T-helper 2 cell treated with Interferon-gamma antibody and Interleukin-4, amounts not matched to agents 5 μg/mL and 100 μg/mL, for 36 hours (primary cell): ENCODE measurements at places on chromosomes 2 and 18.
A peak's percentile ranks its signal among the peaks of the same experiment; 100 is the strongest.

- DNase-seq, result peak; percentile 23
Observed at GRCh38 chr18:11752116-11752911, 63.2 kb downstream of the GNAL start.

DNA sequence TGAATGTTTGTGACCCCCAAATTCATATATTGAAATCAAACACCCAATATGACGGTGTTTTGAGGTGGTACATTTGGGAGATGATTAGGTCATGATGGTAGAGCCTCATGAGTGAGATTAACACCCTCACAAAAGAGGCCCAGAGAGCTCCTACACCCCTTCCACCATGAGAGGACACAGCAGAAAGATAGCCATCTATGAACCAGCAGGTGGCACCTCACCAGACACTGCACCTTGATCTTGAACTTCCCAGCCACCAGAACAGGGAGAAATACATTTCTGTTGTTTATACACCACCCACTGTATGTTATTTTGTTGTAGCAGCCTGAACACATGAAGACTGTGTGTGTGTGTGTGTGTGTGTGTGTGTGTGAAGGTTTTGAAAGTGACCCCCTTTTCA lies 58.1 kb downstream of the ST3GAL5 start:
- no peak for DNase-seq

DNA sequence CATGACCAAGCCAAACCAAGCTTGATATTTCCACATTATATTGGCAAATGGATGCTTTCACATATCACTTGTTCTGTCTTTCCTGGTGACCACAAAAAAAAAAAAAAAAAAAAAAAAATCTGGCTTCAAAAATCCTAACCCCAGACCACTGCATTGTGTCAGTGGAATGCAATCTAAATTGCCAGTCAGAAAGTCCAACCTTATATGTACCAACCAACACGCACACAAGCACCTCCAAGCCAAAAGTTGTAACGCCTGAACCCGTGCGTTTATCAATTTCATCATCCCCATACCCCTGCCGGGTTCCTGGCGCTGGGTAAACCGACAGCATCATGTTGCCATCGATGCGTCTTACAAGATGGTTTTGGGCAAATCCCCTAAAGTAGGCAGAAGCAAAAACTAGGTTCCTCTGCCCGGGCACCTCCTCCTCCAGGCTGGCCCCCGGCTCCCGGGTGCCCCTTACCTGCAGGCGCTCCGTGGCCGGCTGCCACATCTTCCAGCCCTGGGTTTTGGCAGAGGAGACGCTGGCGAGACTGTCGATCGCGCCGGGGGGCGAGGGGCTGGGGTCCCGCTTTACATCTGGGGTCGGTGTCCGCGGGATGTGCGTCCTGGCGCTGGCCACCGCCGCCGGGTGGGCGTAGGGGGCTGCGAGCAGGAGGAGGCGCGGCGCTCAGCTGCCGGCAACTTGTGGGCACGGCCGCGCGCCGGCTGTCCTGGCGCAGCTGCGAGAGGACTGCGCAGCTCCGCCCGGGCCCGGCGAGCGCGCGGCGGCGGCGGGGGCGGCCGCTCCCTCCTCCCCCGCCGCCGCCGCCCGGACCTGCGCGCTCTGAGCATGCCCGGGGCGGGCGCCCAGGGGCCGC lies at the start of gene PID1:
PID1 (minus strand) TSS at position 737 of the 860 bp plus-strand sequence; CDS start at position 493, 244 bp downstream.
- DNase-seq, result no peak

DNA sequence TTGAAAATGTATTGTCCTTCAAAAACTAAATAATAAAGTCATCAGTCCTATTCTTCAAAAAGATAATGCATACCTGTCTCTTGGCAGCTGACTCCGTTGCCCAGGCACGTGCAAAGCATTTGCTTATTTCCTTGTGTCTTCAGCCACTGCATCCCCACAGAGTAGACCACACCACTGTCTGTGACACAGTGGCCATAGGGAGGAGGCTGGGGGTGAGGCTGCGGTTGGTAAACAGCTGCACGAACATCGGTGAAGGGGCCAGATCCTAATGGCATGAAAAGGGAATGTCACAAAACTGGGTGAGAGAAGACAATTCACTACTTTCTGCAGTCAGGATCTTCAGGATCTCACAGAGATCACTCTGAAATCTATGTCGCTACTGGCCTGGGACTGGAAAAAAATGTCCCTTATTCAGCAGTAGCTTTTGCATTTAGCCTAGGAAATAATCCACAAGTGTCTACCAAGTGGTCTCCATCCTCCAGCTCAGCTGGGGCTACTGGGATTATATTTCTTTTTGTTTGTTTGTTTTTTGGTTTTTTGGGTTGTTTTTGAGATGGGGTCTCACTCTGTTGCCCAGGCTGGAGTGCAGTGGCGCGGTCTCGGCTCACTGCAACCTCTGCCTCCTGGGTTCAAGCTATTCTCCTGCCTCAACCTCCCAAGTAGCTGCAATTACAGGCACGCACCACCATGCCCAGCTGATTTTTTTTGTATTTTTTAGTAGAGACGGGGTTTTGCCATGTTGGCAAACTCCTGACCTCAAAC lies 10.7 kb downstream of the FN1 start:
- DNase-seq, result no peak

DNA sequence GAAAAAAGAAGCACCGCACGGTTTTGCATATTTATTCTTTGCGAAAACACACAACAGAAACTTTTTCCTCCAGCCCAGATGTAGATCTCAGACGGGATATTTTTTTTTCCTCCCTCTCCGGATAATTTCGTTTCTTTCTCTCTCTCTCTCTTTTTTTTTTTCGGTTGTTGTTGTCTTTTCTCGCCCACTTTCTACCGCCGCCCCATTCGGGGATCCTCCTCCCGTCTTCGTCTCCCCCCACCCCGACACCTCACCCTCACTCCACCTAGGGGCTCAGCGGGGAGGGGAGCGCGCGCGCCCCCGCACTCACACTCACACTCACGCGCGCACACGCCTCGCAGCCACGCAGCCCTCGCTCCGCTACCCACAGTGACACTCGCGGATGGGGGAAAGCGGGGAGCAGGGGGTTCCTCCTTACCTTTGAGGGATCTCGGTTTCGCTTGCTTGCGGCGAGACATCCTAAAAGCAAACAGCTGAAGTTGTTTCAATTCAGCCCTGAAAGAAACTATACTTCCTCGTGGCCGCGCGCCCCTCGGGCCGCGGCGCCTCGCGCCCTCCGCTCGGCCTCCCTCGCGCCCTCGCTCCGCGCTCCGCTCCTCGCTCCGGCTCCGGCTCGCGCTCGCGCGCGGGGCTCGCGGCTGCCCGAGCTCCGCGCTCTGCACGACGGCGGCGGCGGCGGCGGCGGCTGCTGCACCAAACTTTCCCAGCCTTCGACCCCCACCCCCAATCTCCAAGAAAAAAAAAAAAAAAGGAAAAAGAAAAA lies 1.3 kb downstream of the ZNF521 start:
- DNase-seq, result no peak

- no peak for DNase-seq
Observed at GRCh38 chr2:60544954-60545560, 8.4 kb downstream of the BCL11A start.

DNA sequence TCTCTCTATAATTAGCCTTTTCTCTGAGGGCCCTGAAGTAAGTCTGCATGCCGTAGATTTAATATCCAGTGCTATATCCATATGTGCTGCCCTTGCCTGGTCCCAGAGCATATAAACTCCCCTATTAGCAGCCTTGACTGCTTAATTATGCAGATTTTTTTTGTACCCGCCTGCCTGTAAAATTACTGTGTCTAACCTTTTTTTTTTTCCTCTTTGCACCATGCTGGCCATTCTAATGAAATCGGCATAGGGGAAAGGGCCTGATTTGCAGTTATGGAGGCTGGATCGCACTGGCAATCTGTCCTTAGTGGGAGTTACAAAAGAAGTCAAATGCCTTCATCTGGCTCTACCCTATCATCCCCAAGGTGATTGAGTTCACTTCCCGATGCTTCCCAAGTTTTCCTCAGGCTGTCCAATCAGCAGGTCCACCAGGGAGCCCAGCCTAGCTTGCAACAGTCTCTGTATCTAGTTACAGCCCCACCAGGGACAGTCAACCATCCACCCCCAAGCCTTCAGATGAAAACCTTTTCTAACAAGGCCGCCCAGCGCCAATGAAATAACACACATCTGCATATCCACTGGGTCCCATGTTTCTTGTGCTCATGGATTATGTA lies 239.0 kb downstream of the ZNF521 start:
- DNase-seq, result no peak

DNA sequence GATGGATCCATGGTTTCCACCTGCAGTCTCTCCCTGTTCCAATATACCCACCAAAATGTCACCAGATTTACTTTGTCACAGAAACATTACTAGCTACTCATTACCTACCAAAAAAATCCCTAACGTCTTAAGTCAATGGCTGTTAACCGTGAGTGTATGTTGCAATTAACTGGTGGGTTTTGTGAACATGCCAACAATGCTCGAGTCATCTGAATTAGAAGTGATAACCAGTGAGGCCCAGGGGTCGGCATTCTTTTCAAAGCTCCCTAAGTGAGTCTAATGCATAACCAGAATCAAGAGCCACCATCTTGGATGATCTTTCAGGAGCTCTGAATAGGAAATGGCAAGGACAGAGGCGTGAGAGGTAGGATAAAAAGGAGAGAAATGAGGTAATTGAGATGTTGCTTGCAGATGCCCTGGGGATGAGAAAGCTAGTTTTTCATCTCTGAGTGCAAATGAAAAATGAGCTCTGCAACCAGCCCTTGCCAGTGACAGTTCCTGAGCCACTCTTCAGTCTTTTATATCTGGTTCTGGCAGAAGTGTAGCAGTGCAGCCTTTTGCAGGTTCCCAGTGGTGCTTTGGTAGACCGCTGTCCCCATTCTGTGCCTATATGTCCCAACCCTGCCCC lies 130.0 kb upstream of the RND3 start:
- DNase-seq, result no peak

DNA sequence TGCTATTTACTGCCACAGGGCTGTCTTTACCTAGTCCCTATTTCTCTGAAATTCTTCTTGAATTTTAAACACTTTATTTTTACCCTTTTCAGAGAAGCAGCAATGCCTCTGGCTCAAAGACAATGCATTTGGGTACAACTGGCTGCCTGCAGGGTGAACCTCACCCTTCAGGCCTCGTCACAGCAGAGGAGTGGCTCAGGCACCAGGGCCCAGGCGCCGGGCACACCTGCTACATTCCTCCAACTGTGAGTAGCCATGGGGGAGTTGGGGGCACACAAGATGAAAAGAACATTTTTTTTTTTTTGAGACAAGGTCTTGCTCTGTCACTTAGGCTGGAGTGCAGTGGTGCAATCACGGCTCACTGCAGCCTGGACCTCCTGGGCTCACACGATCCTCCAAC lies 74.9 kb upstream of the KCNE4 start:
- DNase-seq, result no peak

DNA sequence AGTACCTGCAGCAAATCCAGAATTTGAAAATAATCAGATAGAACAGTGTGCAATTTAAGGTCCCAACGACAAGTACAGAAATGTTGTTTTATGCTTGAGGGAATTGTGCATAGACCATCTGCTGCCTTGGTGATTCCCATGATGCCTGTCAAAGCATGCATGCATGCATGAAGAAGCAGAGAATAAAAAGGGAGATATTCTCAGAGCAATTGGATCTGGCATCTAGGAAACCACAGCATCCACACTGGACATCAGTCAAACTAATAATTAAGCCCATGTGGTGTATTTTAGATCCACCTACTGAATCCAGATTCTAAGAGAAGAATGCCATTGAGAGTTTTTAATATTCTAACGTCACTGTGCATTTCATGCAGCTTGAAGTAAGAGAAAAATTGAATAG lies 361.2 kb downstream of the FSIP2 start:
- DNase-seq, result no peak

DNA sequence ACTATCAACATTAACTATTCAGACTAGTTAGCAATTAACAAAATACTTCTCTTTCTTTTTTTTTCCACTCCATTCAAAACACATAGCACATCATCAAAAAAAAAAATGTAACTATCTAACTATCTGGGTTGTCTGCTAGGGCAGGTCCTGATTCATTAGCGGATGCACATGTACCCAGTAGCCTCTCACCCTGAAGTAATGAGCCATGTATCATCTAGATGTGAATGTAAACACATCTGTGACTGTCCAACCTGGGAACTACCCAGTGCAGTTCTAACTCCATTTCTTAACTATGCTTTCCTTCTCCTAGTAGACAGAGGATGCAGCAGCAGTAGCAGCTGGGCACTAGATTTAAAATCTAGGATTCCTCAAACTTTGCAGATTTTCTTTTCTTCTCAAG lies 183.1 kb upstream of the PIK3C3 start:
- DNase-seq, result no peak

DNA sequence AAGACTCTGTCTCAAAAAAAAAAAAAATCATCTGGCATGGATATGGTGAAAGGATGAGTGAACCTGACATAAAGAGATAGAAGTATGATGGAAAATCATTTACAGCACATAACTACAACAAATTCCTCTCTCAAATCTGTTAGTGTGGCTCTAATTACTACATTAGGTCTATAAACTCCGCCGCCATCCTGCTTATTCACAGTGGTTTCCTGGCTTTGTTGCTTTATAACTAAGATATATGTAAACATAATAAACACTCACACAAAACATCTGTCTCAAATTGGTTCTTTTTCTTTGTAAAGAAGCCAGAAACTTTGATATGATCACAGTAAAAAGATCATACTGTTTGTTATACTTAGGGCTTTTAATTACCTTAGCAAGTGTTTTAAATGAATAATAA lies 412.6 kb upstream of the FAM98A start:
- DNase-seq, result no peak

- no peak for DNase-seq
Observed at GRCh38 chr18:34694591-34695165, 15.4 kb upstream of the DTNA start.

DNA sequence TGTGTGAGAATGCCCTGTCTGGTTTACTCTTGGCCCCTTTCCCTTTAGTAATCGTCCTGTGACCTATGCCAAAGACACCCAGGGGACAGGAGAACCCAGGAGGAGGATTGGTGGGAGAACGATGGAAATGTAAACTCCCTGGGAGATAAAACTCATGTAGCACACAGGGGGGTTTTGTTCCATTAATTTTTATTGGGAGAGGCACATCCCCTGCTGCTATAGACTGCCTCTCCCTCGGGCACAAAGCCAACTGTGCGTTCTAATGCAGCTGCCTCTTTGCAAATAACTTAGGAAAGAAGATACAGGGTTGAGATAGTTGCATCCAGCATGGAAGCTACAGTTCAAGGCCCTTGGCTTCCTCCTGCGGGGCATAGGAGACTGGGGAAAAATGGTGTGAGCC lies 489.6 kb downstream of the SLC4A3 start:
- no peak for DNase-seq

- DNase-seq, result no peak
Observed at GRCh38 chr2:239908744-239909143, 116.4 kb downstream of the NDUFA10 start.

- peak; percentile 15 for DNase-seq
Observed at GRCh38 chr2:96264656-96265348, 995 bp downstream of the TMEM127 start.

DNA sequence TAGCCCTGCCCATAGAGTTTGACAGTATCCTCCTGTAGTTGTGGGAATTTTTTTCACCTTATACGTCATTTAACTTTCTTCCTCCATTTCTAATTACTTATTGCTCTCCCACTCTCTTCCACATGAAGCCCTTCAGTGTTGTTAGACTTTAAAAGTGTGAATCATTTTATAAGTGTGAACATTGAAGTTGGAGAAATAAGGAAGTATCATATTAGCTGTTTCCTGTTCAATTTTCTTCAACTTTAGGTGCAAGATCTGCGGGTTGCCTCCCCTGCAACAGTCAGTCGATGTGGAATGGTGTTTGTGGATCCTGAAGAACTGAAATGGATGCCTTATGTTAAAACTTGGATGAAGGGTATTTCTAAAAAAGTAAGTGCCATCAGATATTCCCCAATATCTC lies 138.1 kb downstream of the DNAH6 start:
- DNase-seq, result no peak
